GM04504 (cell line): ENCODE measurements at places on chromosomes 3 and 15.

DNA sequence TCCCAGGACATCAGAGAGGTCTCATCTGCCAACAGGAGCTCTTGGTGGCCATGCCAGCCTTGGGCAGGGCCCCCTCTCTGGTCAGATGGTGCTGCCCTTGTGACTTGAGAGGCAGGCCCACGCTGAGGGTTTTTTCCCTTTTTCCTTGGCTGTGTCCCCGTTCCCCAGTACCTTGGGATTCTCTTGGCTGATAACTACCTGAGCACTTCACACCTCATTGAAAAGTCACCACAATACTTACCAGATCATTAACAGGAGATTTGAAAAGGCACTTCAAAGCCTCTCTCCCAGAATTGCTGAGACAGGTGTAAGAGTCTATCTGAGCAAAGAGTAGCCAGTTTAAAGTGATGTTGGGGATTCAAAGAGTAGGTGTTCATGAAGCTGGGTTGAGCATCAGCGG lies 15.1 kb upstream of the TMEM158 start:
- DNase-seq, result no peak

DNA sequence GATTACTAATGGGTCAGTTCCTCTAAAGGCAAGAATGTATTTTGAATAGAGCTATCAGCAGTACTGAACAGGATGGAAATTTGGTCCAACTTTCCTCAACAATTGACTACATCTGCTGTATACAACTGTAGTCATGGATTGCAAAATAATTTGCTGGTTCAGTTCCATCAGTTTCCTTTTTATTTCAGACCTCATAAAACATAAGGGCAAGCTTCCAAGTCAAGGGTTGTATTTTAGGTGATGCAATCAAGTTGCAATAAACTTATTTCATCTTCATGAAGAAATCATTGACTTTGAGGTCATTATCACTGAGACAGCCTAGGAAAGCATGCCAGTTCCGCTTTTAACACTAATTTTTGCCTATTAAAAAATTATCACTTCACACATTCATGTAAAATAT lies 90.4 kb upstream of the TSEN2 start:
- DNase-seq, result peak; percentile 86

DNA sequence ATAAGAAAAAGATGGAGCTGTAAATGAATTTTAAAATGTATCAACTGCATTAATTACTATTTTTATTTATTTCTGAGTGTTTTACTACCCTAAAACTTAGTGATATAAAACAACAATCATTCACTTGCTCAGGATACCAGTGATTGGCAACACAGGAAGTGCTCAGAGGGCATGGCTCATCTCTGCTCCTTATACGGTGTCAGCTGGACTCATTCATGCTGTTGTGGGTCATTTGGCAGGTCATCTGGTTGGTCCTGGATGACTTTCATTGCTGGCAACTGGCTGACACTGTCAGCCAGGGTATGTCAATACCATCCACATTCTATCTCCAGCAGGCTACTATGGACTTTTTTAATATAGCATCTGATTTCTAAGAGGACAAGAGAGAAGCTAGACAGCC lies 689.6 kb upstream of the NECTIN3 start:
- no peak for DNase-seq

DNA sequence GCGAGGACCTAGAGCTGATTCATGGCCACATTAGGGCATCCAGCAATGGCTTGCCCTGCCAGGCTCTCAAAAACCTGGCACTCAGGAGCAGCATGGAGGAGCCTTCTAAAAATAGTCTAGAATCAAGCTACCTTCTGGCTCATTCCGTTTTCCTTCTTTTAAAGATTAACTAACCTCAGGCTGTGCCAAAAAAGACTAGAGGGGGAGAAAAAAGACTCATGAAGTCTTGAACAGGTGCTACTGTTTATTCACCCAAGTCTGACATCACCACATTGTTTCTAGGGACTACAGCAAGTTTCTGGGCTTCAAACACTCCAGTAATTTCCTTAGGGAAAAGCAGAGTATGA lies 125.8 kb downstream of the TNIK start:
- no peak for DNase-seq

DNA sequence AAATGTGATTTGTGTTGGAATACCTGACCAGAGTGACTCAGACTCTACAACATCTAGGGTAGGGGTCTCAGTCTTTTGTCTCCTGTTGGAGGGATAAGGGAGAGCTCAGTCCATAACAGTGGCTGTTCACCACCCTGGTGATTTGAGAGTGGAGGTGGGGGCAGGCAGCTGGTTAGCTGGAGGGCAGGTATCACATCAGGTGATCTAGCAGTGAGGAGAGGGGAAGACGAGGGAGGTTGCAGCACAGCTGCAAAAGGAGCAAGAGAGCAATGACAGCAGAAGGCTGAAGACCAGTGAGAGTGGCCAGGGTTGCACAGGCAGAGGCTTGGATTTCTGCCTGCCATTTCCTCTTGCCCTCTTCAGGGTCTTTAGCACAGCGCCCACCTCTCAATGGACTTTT lies 38.4 kb downstream of the PLCL2 start:
- no peak for DNase-seq
